ENCODE measurements at places on chromosomes 2 and 18.

DNA sequence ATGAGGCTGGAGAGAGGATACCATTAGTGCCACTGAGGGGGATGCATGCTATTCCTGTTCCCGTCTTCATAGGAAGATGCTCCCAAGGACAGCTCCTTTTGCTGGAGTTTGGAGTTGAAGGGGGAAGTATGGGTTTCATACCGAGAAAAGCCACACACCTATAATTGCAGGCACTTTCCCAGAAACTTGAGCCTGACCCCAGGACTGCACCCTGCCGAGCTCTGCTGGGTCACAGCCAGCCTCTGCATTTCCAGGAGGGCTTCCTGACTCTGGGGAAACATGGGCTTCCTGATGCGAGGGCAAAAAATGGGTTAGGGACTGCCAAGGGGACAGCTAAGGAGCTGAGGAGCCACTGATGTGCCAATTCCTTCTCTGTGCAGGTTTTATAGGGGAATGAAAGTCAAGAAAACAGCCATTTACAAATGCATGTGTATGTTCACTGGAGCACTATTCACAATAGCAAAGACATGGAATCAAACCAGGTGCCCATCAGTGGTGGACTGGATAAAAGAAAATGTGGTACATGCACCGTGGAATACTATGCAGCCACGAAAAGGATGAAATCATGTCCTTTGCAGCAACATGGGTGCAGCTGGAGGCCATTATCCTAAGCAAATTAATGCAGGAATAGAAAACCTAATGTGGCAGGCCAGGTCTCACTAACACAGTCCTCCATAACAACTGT is 104.5 kb downstream of the ACAA2 start:
- DNase-seq, result no peak

- DNase-seq, result no peak
Measured at GRCh38 chr2:193895226-193895625, 1700.5 kb upstream of the TMEFF2 start.

DNA sequence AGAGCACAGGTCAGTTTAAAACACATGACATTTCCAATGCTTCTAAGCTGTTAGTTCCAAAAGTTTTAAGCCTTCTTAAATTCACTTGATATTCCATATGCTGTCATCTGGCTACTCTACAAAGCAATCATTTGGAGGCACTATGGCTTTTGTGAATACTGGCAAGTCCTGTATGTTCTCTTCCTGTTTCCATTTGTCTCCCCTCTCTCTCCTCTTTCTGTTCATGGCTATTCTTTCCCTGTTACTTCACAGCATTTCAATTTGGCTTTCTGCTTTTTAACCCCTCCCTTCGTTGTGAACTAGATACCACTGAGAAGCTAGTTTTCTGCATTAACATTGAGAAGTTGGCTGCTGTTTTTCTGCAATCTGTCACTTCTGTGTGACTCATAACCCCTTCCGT is 1337.2 kb upstream of the CELF4 start:
- DNase-seq, result no peak

DNA sequence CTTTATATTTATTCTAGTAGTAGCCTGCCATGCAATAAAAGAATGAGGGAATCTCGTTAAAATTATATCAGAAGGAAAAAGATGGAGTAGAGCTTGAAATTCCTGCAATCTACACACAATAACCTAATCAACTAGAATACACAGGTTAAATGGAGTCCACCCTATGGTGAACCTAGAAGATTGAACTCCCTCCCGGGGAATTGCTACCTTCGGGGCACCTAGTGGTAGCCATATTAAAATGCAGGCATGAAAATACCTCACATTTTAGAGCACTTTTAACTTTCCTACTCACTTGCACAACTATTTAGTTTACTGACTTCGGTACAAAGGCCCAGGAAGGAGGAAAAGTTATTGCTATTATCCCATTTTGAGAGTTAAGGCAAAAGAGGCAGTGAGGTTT is 174.5 kb downstream of the SS18 start:
- DNase-seq, result no peak

DNA sequence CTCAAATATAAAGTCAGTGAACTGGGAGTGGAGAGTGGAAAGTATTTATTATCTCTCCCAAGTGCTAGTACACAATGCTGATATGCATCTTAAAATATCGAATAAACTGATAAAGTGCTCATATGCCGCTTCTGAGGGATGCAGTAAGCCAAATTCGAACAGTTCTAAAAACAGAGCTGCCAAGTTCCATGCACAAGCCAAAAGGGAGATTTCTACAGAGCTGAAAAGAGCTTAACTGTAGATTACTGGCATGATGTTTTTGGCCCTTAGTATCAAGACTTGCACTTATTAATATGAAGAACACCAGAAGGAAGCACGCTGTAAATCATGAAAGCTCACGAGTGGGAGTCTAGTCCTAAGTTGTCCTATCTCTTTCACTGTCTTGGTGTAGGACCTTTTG is 7.9 kb downstream of the TMEFF2 start:
- DNase-seq, result no peak

- DNase-seq, result no peak
Measured at GRCh38 chr2:204545861-204546735, 823 bp downstream of the PARD3B start.

GRCh38 chr2:73385123-73385503 is 523 bp upstream of the ALMS1 start:
- DNase-seq, result no peak

GRCh38 chr18:72160510-72161445 is 383.4 kb downstream of the CBLN2 start:
- DNase-seq, result no peak

- no peak for DNase-seq
Measured at GRCh38 chr18:48855422-48856377, 95.1 kb downstream of the SMAD7 start.

DNA sequence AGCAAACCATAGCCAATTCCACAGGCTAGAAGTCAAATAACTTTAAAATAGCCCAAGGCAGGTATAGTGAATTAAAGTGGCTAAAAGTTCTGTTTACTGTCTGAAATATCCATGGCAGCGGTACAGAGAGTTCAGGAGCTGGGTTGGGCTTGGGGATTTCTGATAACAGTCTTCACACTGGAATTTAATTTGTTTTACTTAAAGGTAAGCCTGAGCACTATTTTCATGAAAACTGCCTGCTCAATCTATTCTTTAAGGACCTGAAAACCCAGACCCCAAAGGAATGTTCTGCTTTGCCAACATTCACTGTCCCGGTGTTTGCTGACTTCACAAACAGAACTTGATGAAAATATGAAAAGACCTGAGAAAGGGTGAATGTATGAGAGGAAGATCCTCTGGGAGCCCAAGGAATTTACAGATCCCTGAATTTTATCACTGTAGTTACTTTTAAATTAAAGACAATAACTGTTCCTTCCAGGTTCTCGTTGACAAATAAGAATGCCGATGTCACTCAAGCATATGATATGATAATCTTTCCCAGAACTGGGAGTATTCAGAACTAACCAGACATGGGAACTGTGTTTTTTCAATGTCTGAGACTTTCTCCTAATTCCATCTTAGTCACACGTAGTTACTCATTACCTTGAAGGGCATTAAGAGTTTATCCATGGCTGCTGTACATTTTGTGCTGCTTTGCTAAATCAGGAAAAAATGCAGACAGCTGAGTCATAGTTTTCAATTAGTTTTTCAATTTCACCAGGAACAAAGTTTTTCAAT is 28.3 kb upstream of the ITGB6 start:
- DNase-seq, result peak; percentile 24

GRCh38 chr18:64134044-64134747 is 14.7 kb downstream of the LINC00305 start:
- DNase-seq, result peak; percentile 44

- no peak for DNase-seq
Measured at GRCh38 chr2:205561441-205561840, 120.9 kb upstream of the NRP2 start.

GRCh38 chr2:237431837-237432236 is 17.9 kb upstream of the COL6A3 start:
- no peak for DNase-seq

DNA sequence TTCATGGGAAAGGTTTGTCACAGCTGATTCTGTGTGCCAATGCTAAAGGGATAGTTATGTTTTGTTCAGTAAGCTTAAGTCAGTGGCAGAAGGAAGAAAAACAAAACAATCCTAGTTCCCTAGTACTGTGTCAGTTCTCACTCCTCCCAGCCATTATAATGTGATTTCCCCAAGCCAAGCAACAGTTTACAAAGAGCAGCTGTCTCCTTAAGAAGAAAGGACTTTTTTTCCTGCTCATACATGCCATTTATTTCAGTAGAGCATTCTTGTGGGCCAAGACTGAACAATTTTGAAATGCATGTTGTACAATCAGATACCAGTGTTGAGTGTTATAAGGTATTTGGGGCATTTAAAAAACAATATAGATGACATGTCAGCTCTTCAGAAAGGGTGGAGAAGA is 52.1 kb downstream of the NEMP2 start:
- DNase-seq, result no peak

All from T47D (cell line).